ENCODE measurements at places on chromosomes 4 and X.

- ATAC-seq = no peak
Measured at GRCh38 chr4:17400686-17401085, 111.2 kb downstream of the QDPR start.

GRCh38 chrX:153981771-153982533, 9.4 kb downstream of the TMEM187 start:
- ATAC-seq = peak; percentile 56

DNA sequence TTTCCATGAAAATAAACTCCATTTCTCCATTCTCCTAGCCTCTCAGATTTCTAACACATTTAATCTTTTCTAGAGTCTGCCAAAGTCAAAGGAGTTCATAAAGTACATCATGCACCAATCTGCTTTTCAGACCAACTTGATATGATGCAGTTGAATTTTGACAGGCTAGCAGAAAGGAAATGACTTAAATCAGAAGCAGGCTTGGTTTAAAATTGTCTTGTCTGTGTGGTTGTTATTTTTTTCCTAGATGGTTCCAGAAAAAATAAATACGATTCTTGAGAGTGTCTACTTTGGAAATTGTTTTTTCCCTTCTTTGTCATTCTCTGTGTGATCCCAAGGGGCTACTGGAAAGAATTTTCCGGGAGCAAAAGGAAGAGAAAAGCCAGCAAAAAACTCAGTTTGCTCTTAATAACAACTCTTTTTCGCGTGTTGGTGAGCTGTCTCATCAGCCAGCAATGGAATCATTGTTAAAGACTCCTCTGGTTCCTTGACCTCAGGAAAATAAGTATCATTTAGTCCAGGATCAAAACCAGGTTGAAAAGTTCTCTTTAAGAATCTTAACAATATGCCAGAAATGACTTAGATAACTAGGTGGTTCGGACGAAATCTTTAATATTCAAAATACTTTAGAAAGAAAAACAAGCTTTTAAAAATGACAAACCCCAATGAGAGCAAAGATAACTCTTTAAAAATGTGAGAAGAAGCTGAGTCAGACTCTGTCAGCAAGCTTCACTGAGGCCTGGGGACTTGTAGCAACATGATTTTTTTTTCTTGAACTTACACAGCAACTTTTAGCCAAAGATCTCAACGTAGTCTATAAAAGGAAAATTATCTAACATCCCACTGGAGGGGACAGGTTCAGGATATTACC, 49.7 kb upstream of the GAB1 start:
- no peak for ATAC-seq

GRCh38 chrX:17411205-17411604, 36.2 kb downstream of the NHS start:
- ATAC-seq = no peak

DNA sequence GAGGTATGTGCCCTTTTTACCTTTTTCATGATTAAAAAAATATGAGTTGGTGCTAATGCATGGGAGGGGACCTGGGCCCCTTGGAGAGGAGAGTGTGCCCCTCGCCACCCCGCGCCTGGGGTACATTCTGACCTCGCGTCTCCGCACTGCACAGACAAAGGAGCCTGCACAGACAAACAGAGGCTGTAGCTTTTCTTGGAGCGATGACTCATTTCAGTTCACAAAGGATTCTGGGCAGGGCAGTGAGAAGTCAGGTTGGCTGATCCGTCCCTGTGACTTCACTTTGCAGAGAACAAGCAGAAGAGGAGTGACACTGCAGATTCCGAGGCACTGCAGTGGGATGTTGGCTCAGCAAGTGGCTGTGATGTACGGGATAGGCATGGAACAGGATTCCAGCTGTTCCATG, 82.9 kb downstream of the STOX2 start:
- no peak for ATAC-seq

GRCh38 chr4:162659716-162660115, 495.9 kb upstream of the FSTL5 start:
- ATAC-seq = no peak

DNA sequence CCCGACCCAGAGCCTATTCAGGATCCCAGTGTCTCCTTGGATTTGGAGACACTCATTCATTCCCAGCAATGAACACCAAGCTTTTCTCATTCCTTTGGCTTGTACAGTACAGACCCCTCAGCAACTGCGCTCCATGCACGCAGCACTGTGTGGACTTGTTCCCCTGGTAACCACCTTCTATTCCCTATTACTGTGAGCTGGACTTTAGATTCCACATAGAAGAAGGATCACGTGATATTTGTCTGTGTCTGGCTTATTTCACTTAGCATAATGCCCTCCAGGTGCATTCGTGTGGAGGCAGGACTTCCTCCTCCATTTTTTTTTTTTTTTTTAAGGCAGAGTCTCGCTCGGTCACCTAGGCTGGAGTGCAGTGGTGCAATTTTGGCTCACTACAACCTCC, 106.4 kb downstream of the PHKA2 start:
- no peak for ATAC-seq

DNA sequence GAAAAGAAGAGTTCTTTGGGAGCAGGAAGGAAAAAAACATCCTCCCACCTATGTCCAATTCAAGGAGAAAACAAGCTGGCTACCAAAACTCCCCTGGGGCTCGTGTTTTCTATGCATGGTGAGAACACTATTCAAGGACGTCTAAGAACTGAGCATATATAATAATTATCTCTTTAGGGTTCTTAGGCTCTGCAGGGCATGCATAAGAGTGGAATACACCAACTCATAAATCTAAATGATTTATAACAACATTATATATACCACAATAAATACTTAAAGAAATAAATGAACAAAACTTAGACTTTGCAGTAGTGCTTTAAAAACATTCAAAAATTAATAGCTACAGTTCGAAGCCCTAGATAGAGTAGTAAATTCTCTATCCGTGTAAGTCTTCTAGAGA, 19.5 kb upstream of the TMEM154 start:
- ATAC-seq = no peak

DNA sequence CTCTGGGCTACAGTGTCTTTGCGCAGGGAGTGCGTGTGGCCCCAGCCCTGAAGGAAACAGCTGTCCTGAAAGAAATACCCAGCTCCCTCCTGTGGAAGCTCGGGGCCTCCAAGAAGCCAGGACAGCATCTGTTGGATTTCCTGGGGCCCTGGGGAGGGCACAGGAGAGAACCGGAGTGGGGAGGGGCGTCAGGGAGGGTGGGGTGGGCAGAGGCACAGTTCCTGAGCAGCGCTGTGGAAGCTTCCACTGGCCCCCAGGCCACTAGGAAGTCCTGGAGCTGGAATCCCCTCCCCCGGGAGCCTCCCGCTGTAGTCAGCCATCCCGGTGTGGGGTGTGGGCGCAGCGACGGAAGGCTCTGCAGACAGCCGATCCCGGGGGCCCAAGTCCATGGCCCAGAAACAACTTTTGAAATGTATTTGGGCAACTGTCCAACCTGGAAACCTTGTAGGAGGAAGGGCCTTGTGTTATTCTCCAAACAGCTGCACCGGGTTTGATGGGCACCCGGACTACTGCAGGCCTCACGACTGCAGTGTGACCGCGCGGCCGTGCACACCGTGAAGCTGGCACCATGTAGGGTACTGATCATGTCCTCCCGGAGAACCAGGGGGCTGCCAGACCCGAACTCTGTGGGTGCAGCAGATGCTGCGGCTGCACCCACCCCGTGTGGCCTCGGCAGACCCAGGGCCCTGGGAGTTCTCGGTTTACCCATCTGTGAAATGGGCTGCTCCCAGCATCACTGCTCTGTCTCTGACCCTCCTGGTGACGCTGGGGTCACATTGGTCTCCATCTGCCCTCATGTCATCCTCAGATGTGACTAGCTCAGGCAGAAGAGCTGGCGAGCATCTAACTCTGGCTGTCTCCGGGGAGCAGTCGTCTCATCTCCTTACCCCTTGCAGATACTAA, 68.5 kb upstream of the HMX1 start:
- no peak for ATAC-seq

DNA sequence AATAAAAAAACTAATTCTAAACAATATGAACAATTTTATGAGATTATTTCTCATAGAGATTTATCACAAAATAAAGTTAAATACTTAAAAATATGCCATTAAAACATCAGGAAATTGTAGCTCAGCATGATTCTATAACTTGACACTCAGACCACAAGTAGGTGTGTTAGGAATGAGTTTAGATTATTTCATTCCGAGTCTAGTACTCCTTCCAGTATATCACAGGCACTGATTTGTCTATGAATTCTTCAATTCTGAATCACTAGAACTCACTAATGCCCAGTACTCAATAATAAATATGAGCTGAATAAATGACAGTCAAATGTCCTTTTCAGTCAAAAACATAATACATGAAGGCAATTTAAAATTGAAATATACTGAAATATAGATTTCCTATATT, 22.2 kb downstream of the BOD1L1 start:
- no peak for ATAC-seq

- no peak for ATAC-seq
Measured at GRCh38 chrX:39848243-39848642, 249.5 kb downstream of the BCOR start.
